T-helper 2 cell treated with Interferon-gamma antibody and Interleukin-4, amounts not matched to agents 100 ng/mL and 5 ng/mL, for 36 hours (primary cell): ENCODE measurements at places on chromosomes 3 and 15. TPM values are rescaled to one million over a fixed set of nuclear protein-coding genes. Genes with fewer than 3 reads are reported as not detected.

The C3orf49 gene
- total RNA-seq, result not detected in 2 replicates

The CPA3 gene
- total RNA-seq, result not detected in 2 replicates

The ROPN1 gene
- not detected in 2 replicates for total RNA-seq

The SOX2 gene
- total RNA-seq, result not detected in 2 replicates

The MINDY2 gene
- 12.6 and 13.4 TPM in 2 replicates for total RNA-seq

The CHMP2B gene
- total RNA-seq, result 18.3 and 20.8 TPM in 2 replicates

The P3H2 gene
- not detected in 2 replicates for total RNA-seq

The SCN11A gene
- total RNA-seq, result 0.09 TPM in 1 of 2 replicates, not detected in the other

The GOLGA6A gene
- not detected in 2 replicates for total RNA-seq

The CDCP1 gene
- total RNA-seq, result 21.8 and 22.7 TPM in 2 replicates

The IL1RAP gene
- 17.2 and 18.2 TPM in 2 replicates for total RNA-seq

The UBXN7 gene
- total RNA-seq, result 47.9 and 49.7 TPM in 2 replicates

The IL5RA gene
- not detected in 2 replicates for total RNA-seq

The SLC28A1 gene
- total RNA-seq, result not detected in 2 replicates

The FBXW12 gene
- not detected in 2 replicates for total RNA-seq

The ZNF654 gene
- 22.5 and 23.3 TPM in 2 replicates for total RNA-seq

The IGSF10 gene
- total RNA-seq, result not detected in 2 replicates

The RBP2 gene
- total RNA-seq, result not detected in 2 replicates

The RASL12 gene
- not detected in 2 replicates for total RNA-seq

The MAP6D1 gene
- 0.57 and 1.4 TPM in 2 replicates for total RNA-seq

The ARNT2 gene
- 0.23 TPM in 1 of 2 replicates, not detected in the other for total RNA-seq

The GPR149 gene
- total RNA-seq, result not detected in 2 replicates

The IL17RE gene
- 0.36 and 0.70 TPM in 2 replicates for total RNA-seq

The FES gene
- 25.8 and 28.8 TPM in 2 replicates for total RNA-seq

The ABHD10 gene
- 31.2 and 35.8 TPM in 2 replicates for total RNA-seq

The RPLP1 gene
- 1,734 and 1,740 TPM in 2 replicates for total RNA-seq

The MYEF2 gene
- 37.5 TPM in 2 replicates for total RNA-seq

The AADACL2 gene
- not detected in 2 replicates for total RNA-seq

The PRSS50 gene
- total RNA-seq, result not detected in 2 replicates

The PLIN1 gene
- total RNA-seq, result 0.07 TPM in 1 of 2 replicates, not detected in the other

The GPR15 gene
- 42.2 and 46.8 TPM in 2 replicates for total RNA-seq

The ALDH1A3 gene
- total RNA-seq, result not detected in 2 replicates

The CDHR4 gene
- not detected in 2 replicates for total RNA-seq

The EAF1 gene
- 27.8 and 28.9 TPM in 2 replicates for total RNA-seq

The FBXO40 gene
- not detected in 2 replicates for total RNA-seq

The MED12L gene
- 1.6 and 1.8 TPM in 2 replicates for total RNA-seq

The CYP1A2 gene
- total RNA-seq, result not detected in 2 replicates

The RAD51 gene
- 64.7 and 64.9 TPM in 2 replicates for total RNA-seq

The ASTE1 gene
- total RNA-seq, result 11.2 and 13.9 TPM in 2 replicates

The UROC1 gene
- not detected in 2 replicates for total RNA-seq

The ATP11B gene
- 104 and 113 TPM in 2 replicates for total RNA-seq

The ADGRG7 gene
- not detected in 2 replicates for total RNA-seq

The DNAH12 gene
- total RNA-seq, result 0.14 TPM in 1 of 2 replicates, not detected in the other

The VIPR1 gene
- total RNA-seq, result 3.4 and 3.8 TPM in 2 replicates

The ATP13A5 gene
- total RNA-seq, result not detected in 2 replicates

The XPC gene
- total RNA-seq, result 36.7 and 37.6 TPM in 2 replicates

The KLHL40 gene
- not detected in 2 replicates for total RNA-seq

The BRPF1 gene
- total RNA-seq, result 41.9 and 44.2 TPM in 2 replicates

The PPM1L gene
- total RNA-seq, result 2.6 and 4.0 TPM in 2 replicates

The RFTN1 gene
- total RNA-seq, result 52.1 and 60.2 TPM in 2 replicates

The GOLGA8J gene
- total RNA-seq, result 0.45 TPM in 1 of 2 replicates, not detected in the other

The RAB5A gene
- 39.6 and 41.8 TPM in 2 replicates for total RNA-seq

The GCNT3 gene
- total RNA-seq, result not detected in 2 replicates

The GOLGA6B gene
- not detected in 2 replicates for total RNA-seq

The UBE2E1 gene
- 68.5 and 70.7 TPM in 2 replicates for total RNA-seq

The FSD2 gene
- total RNA-seq, result not detected in 2 replicates

The KCNMB3 gene
- total RNA-seq, result 1.6 and 1.7 TPM in 2 replicates

The UBL7 gene
- total RNA-seq, result 48.4 and 60.4 TPM in 2 replicates

The CHP1 gene
- total RNA-seq, result 62.8 and 63.6 TPM in 2 replicates
